CD4-positive, CD25-positive, alpha-beta regulatory T cell (primary cell): ENCODE measurements at places on chromosomes 7 and 10. TPM values are rescaled to one million over a fixed set of nuclear protein-coding genes. Genes with fewer than 3 reads are reported as not detected.

GRCh38 chr7:127390817-127391590, 1.5 kb downstream of the ZNF800 start:
- no peak for DNase-seq

- no peak for DNase-seq
These were observed 595.7 kb downstream of the CCSER2 start for GRCh38 chr10:84924131-84924530.

DNA sequence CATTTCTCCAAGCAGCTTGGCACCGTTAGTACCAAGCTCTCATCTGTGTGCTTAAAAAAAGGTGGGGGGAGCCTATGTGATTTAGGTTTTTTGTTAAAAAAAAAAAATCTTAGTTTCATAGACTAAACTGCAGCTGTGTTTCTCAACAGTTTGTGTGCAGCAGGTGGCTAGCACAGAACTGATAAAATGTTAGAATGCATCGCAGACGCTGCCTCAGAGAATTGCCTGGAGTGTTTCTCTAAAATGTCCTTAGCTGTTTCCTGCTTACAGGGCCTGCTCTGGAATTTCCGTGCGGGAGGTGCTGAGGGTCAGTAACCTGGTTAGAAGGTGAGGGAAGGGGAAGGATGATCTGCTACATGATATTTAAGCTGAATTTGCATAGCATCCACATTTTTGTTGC, 268.9 kb downstream of the PLXDC2 start:
- DNase-seq: no peak

- no peak for DNase-seq
These were observed 12.6 kb downstream of the BAZ1B start for GRCh38 chr7:73509463-73509862.

DNA sequence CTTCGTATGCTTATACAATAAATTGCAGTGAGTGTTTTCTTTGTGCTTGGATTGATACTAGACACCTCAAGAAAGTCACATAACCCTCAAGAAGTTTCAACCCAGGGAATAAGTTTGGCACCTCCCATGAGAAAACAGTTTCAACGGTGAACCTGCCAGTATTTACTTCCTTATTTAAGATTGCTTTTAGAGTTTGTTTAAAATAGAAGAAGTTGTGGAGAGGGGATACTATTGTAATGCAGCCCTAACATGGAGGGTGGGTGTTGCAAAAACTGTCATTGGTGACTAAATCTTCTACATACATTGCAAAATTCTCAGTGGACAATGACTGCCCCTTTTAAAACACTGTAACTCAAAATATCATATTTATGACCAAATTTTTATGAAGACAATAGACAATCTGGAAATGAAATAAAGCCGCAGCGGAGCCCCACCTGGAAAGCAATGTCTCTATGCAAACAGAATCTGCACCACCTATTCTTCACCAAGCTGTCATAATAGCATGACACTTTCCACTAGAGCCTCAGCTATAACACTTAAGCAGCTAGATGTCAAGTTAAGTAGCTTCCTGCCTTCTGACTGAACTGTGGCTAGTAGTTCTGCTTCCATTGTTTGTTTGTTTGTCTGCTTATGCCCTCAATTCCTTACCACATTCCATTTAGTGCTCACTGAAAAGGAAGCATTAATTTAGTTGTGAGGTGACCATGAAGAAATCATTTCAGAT, 98.2 kb downstream of the MDFIC start:
- DNase-seq: no peak

DNA sequence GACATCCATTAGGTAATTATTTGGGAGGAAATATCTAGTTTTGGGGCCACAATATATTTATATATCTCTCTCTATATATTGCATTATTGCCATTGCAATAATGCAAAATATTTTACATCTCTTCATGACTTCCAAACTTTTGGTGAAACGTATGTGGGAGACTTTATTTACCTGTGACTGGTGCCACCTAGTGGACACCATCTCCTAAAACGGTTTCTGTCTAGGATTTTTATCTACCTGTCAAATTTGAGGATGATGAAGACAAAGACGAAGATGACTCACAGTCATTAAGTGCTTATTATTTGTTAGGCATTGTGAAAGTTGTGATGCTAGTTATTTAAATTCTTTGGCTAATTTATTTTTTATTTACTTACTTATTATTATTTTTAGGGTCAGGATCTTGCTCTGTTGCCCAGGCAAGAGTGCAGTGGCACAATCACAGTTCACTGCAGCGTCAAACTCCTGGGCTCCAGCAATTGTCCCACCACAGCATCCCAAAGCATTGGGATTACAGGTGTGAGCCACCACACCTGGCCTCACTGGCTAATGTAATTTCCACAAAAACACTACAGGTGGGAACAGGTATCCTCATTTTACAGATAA, 18.7 kb upstream of the CBLL1 start:
- DNase-seq: peak; percentile 37

GJC3 gene
- 0.35 TPM for total RNA-seq
